ENCODE measurements at places on chromosomes 5 and 9. TPM values are rescaled to one million over a fixed set of nuclear protein-coding genes. Genes with fewer than 3 reads are reported as not detected.

DNA sequence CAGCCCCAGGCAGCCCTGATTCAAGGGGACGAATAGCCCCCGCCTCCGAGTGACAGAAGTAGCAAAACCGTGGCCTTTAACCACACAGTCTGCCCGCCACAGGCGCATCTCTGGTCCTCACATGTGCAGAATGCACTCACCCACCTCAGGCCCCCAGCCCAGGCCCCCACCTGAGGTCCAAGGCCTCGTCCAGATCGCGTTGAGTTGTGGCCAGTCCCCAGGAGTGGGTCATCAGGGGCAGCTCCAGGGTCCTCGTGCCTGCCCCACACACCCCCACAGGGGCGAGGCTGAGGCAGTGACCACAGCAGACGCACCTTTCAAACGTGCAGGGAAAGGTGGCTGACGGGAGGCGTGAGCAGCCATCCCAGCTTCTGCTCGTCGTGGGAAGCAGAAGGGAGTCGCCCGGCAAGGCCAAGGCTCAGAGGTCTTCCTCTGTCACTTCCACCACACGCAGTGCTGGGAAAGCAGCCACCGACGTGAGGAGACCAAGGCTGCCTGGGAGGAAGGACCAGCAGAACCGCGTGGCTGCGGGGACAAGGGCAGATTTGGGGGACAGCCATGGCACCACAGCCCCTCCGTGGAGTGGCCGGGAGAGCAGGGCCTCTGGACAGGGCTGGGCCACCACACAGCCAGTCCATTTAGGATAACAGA is 77.8 kb upstream of the OTULINL start:
- no peak for DNase-seq

Gene CNTNAP3B
- 6.8 TPM for polyA plus RNA-seq

Gene NR4A3
- polyA plus RNA-seq, result 0.13 TPM

DNA sequence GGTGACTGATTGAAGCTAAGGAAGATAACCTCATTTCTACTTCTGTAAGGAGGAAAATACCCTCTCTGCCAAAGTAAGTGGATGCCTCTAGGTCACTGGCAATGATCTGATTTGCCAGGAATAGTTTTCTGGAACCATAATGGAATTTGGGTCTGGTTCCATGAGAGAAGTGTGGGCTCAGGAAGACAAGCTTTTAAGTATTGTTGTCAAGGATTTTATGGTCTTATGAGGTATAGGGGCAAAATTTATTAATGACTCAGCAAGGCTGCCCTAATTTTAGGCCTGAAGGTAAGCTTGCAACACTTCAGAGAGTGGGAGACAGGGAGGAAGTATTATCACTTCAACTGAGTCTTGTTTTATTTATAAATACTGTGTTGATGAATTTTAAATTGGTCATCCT is 322.6 kb upstream of the ACTBL2 start:
- no peak for DNase-seq

Gene IL33
- polyA plus RNA-seq, result 1.6 TPM

Gene BDP1
- polyA plus RNA-seq, result 8.4 TPM

DNA sequence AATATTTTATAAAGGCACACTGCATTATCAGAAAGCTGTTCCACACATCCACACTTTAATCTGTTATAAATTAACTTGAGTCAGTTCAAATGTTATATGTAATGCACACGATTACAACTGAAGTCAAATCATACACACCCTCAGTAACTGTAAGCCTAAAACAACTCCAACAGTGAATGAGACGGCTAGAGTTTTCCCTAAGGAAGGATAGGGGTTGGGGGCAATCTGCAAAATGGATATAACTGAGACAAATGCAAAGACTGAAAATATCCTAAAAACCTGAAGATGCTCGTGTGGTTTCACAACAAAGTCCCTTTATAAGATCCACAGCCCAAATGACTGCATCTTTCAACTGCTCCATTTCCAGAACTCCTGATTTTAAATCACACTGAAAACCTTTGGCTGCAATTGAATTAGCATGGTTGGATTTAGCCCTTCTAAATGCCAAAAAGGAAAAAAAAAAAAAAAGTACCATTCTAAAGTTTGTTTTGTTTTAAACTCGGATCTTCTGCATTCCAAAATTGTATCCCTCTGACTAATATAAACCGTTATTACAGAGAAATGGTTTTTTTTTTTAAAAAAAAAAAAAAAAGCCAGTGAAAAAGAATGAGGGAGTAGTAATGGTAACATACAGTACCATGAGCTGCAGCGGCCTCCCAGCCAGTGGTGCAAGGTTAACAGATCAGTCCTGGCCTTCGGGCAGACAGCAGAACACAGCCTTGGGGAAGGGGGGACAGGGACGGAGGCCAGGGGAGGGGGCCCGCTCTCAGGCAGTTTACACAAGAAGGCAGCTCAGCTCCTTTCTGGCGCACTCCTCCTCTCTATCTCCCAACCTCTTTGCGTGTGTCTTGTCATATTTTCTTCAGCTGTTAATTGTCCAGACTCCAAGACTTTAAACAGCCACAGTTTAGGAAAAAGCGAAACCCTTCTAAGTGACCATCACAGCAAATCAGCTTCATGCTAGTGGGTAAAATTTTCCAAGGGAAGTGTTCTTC is 166.1 kb downstream of the BNC2 start:
- no peak for DNase-seq

DNA sequence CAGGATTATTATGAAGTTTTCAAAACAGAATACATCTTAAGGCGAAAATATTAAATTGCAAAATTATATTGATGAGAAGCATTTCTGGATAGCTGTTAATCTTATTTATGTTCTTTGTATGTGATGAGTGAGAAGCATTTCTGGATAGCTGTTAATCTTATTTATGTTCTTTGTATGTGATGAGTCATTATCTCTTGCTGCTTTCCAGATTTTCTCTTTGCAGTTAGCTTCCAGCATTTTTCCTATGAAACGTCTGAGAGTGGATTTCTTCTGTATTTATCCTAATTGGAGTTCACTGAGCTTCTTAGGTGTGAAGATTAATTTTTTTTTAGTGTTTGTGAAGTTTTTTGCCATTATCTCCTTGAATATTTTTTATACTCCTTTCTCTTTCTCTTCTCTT is 8.2 kb downstream of the TMEM232 start:
- DNase-seq, result no peak

Gene TMEM215
- polyA plus RNA-seq, result not detected

Gene PCDHA9
- 0.01 TPM for polyA plus RNA-seq

Gene TAF1L
- not detected for polyA plus RNA-seq

GRCh38 chr5:80238097-80238496 is 17.8 kb downstream of the SERINC5 start:
- DNase-seq, result no peak

Gene CYLC2
- polyA plus RNA-seq, result not detected

- no peak for DNase-seq
Observed at GRCh38 chr9:18368206-18368605, 105.7 kb upstream of the ADAMTSL1 start.

GRCh38 chr9:19408316-19408692 is 505 bp upstream of the ACER2 start:
- no peak for DNase-seq

Gene LOX
- polyA plus RNA-seq, result 0.13 TPM

Gene KIF27
- 1.6 TPM for polyA plus RNA-seq

Gene CMBL
- 12.6 TPM for polyA plus RNA-seq

GRCh38 chr9:95505072-95505716 is 11.6 kb downstream of the PTCH1 start:
- DNase-seq, result no peak

Gene HTR1A
- polyA plus RNA-seq, result not detected
